Renal cortex interstitium (tissue), 15 donors: ENCODE measurements at places on chromosomes 2 and 18.

DNA sequence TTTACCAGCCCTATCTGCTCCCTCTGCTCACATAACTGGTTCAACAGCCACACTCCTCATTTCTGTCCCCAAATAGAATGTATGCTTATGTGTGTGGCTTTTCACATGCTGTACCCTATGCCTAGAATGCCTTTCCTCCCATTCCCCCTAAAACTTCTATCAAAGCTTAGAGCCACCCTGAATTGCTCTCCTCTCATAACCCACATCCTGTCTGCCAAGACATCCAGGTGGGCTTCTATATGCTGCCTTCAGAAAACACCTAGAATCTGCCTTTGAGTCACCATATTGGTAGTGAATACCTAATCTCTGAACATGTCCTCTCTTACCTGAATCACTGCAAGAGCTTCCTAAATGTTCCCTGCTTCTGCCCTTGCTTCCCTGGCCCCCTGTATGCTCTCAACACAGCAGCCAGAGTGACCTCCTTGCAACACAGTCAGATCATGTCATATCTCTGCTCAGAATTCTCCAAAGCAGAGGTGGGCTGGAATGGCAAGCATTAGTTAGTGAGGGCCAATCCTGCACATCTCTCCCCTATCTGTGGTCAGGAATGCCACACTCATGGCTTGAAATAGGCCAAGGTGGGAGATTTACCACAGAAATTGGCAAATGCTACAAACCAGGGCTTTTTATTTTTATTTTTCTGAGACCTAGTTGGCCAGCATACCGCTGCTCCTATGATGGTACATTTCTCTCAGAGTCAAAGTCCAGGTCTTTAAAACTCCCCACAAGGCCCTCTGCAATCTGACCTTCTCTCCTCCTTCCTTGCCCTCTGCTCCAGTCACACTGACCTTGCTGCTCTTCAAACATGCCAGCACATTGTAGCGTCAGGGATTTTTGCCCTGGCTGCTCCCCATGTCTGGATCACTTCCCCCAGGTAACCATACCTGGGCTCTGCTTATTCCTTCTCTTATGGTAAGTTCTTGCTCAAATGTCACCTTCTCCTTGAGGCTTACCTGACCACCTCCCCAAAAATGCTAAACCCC lies 111.8 kb upstream of the STON1 start:
- no peak for DNase-seq

DNA sequence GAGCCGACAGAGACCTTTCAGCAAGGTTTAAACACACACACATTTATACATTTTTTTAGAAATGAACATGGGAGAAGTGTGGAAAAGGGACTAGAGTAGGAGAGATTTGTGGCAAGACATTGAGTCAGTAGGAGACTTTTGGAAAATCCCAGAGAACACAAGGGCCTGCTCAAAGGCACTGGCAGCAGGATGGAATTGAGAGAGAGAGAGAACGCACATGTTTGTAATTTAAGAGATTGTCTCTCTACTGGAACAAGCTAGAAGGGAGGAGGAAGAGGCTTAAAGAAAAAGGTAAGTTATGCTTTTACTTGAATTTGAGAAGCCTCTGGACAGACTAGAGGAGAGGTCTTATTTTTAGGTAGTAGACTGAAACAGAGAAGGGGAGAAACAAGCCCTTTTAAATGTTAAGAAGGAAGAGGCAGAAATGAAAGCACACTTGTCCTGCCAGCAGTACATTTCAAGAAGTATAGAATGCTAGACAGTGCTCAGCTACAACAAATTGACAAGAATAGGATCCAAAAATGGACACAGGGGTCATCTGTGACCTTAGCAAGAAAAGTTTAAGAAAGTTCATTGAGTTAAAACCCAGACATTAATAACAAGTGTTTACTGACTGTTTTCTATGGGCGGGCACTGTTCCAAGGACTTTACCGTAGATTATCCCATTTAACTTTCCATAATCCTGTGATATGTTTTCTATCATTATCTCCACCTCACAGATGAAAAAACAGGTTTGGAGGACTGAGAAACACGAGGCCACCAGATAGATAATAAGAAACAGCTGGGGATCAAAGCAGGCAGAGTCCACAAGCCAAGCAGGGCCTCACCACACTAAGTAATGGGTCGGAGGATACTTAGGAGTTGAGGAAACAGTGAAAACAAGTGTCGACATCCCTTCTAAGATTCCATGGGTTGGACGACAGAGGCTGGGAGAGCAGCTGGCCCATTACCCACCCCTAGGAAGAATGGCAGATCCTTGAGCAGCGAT lies 306.5 kb upstream of the NRP2 start:
- no peak for DNase-seq

DNA sequence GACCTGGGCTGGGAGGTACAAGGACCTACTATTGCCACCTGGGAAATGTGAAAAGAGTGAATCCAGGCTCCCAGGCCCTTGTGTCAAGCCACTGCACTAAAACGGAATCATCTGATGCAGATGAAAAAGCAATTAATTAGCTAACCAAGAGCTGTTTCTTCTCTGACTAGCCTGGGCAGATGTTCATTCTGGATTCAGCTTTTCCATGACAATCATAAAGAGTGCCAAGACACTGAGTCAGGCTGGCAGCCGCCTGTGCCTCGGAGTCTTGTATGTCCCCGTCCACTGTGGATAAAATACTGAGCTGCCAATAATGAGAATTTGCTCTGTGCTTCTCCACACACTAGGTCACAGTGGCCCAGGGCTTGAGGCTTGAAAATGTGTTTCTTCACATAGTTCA lies 21.7 kb upstream of the LCLAT1 start:
- DNase-seq = no peak

- DNase-seq = no peak
These were observed 3.6 kb upstream of the DGKD start for GRCh38 chr2:233350708-233351107.

GRCh38 chr2:162833345-162833744 lies 5.2 kb downstream of the KCNH7 start:
- DNase-seq = no peak

DNA sequence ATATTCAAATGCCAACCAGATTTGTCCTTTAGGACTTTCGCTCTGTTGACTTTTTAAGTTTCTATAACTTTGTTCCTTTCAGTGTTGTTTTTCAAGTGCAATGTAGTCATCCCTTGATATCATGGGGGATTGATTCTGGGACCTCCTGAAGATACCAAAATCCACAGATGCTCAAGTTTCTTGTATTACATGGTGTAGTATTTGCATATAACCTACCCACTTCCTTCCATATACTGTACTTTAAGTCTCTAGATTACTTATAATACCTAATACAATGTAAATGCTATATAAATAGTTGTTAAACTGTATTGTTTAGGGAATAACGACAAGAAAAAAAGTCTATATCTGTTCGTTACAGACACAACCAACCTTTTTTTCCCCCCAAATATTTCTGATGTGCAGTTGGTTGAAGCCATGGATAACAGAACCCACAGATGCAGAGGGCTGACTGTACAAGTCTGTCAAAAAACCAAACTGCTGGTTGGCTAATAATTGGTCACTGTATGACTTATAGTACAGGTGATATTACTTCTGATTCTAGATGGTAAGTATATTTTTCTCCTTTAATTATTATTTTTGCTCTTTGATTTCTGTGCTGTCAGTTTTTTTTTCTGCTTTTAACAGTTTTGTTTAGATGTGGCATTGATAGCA lies 201.7 kb upstream of the STON1 start:
- no peak for DNase-seq

- no peak for DNase-seq
These were observed 84.9 kb downstream of the MAPK4 start for GRCh38 chr18:50644807-50645206.

DNA sequence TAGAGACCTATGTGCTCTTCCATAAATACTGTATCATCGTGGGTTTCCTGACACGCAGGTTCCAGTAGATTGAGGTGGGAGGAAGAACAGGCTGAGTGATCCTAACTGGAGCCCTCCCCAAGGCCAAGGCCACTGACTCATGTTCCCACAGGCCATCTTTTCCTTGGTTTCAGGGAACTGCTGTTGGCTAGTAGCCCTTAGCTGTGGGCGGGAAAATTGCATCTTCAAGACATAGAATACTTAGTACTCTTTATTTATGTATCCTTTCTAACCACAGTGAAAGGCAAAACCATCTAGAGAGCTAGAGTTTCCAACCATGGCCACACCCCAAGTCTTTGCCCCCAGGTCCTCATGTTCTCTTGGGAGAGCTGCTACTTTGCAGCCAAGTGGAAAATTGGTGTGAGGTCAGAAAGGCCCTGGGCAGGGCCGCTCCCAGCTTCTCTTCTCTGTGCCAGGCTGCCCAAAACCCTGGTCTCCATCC lies 55.9 kb downstream of the COPS8 start:
- no peak for DNase-seq

DNA sequence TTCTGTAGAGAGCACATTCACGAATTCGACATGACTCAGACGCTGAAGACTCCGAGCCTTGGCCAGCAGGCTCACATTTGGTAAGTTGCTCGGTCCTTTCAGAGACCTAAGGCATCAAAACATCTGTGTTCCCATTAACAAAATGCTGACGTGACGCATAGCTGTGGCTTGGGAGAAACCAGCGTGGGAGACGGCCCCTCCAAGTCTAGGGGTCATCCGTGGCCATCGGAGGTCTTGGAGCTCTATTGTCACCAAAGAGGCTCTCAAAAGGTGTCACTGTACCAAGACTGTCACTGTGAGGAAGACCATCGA lies 14.9 kb downstream of the FBLN7 start:
- no peak for DNase-seq

- DNase-seq = no peak
These were observed 1624.9 kb upstream of the CELF4 start for GRCh38 chr18:39190508-39190907.

DNA sequence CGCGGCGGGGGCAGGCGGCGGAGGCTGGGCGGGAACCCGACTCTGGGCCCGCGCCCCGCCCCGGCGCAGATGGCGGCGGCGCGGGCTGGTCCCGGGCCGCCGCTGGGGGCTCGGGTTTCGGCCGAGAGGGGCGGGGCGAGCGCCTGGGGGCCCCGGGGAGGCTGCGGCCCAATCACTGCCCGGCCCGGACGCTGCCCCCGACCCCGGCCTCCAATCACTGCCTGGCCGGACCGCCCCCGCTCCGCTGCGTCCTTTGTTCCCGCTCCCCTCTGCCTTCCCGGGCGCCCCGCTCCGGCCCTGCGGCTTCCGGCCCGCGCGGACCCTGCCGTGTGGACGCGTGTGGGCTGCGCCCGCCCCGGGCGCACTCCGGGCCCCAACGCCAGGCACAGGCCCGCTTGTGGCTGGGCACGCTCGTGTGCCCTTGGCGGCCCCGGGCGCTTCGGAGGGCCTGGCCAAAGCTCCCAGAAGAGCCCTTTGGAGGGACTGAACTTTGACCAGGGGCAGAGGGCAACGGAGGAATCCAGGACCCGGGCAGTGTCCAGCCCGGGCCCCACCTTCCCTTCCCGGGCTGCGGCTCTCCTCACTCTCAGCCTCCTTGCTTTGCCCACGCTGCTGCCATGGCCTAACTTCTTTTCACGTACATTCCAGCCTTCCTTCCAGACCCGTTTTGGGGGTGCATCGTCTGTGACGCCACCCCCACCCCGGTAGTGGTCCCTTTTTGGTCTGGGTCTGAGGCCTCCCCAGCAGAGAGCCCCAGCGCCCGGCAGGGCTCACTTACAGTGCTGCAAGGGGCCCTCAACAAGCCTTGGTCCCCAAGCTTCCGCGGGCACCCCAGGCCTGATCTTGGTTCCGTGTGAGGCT lies 27.1 kb upstream of the PTMA start:
- no peak for DNase-seq

DNA sequence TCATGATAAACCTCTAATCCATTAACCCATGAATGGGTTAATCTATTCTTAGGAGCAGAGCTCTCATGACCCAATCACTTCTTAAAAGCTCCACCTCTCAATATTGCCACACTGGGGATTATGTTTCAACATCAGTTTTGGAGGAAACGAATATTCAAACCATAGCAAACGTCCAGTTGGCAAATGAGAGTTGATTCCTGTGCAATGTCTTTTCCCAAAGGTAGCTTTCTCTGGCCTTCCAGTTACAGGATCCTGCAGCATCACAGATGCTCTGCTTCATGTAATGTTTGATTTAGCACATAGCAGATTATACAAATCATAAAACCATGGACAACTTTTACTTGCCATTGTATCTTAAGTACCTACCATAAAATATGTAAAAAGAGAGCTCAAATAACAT lies 481.0 kb downstream of the TNS1 start:
- no peak for DNase-seq

GRCh38 chr2:227310756-227311110 lies 14.3 kb upstream of the MFF start:
- peak; percentile 18 for DNase-seq

GRCh38 chr2:177021706-177022343 lies 190.8 kb upstream of the HNRNPA3 start:
- DNase-seq = peak; percentile 44
